Activated naive CD4-positive, alpha-beta T cell treated with anti-CD3 and anti-CD28 coated beads, Interleukin-2, amount 10 ng/mL, durations not matched to agents 5 hours and 36 hours (primary cell): ENCODE measurements at places on chromosomes 3 and 15. TPM values are rescaled to one million over a fixed set of nuclear protein-coding genes. Genes with fewer than 3 reads are reported as not detected.

CLRN1 gene
- not detected for total RNA-seq

VWA5B2 gene
- not detected for total RNA-seq

C15orf39 gene
- total RNA-seq = 47.1 TPM

CD200R1 gene
- 7.7 TPM for total RNA-seq

TMEM158 gene
- total RNA-seq = not detected
